ENCODE measurements at places on chromosomes 4 and X. TPM values are rescaled to one million over a fixed set of nuclear protein-coding genes. Genes with fewer than 3 reads are reported as not detected.

DNA sequence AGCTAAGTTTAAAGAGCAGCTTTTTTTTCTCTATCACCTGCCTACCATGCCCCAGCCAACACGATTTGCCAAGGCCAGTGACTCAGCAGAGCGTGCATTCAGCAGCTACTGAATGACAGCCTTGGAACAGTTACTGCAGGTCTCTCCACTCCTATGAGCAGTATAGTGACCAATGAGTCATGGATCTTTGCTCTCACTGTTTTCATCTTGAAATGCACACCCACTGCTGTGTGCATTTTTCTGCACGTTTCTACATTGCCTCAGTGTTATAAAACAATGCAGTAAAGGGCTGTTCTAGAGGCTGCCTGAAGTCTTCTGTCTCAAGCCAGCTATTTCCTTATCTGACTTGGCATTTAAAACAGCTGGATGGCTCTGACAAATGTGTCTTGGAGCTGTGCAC is 66.0 kb upstream of the C4orf54 start:
- no peaks in the 10 kb centered on the region for H3K27me3 ChIP-seq
- H3K27ac ChIP-seq, result peak overlapping the region; percentile 55
- no peak overlapping the region for H3K4me3 ChIP-seq
- H3K36me3 ChIP-seq, result no peaks in the 10 kb centered on the region
- peaks cover 18% of the 10 kb centered on the region for H3K4me1 ChIP-seq

DNA sequence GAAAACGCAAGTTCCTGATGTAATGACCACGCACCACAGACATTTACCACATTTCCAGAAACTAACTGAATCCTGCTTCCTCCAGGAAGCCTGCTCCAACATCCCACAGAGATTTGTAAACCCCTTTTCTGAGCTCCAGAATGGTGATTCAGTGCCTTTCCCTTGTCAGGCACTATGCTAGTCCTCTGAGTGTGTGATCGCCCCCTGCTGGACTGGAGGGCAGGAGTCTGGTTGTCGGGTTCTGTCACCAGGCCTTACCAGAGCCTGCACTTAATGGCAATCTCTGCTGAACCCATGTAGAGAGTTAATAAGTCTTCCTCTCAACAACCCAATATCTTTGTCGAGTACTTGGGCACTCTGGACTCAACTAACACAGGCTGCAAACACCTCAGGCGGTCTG is 14.5 kb upstream of the KDM5C start:
- H3K4me1 ChIP-seq, result no peaks in the 10 kb centered on the region
- no peak overlapping the region for H3K27ac ChIP-seq
- no peak overlapping the region for H3K4me3 ChIP-seq
- peaks cover 49% of the 10 kb centered on the region for H3K36me3 ChIP-seq
- H3K27me3 ChIP-seq, result no peaks in the 10 kb centered on the region

DNA sequence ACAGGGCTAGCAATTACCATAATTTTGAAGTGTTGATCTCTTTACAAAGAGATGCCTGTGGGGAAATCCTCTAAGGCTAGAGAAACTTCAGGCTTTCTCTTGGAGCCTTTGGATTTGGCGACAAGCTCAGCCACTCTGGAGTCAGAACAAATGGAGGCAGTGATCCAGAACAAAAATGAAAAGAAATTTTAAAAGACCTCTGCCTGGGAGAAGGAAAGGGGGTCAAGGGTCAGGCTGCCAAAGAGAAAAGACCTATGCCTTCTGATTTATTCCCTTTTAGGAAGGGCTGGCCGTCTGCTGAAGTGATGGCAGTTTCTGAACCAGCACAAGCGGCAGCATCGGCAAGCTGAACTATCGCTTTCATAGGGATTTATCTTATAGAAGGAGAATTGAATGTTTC is 140.8 kb upstream of the SFRP2 start:
- H3K4me3 ChIP-seq, result no peak overlapping the region
- no peak overlapping the region for H3K27ac ChIP-seq
- H3K4me1 ChIP-seq, result no peaks in the 10 kb centered on the region

- H3K4me1 ChIP-seq, result no peaks in the 10 kb centered on the region
- H3K27ac ChIP-seq, result no peak overlapping the region
- no peak for DNase-seq
- no peaks in the 10 kb centered on the region for H3K27me3 ChIP-seq
- H3K36me3 ChIP-seq, result no peaks in the 10 kb centered on the region
Observed at GRCh38 chrX:103187953-103188475, 26.9 kb upstream of the BEX4 start.

- H3K36me3 ChIP-seq, result no peaks in the 10 kb centered on the region
- no peaks in the 10 kb centered on the region for H3K4me1 ChIP-seq
- no peak overlapping the region for H3K27ac ChIP-seq
- H3K27me3 ChIP-seq, result no peaks in the 10 kb centered on the region
Observed at GRCh38 chrX:78307665-78308064, 19.7 kb downstream of the CYSLTR1 start.

Gene GPR119
- not detected for total RNA-seq
